ENCODE measurements at places on chromosomes 12 and 14.

- DNase-seq, result no peak
These were observed 35.2 kb upstream of the KITLG start for GRCh38 chr12:88615490-88615889.

DNA sequence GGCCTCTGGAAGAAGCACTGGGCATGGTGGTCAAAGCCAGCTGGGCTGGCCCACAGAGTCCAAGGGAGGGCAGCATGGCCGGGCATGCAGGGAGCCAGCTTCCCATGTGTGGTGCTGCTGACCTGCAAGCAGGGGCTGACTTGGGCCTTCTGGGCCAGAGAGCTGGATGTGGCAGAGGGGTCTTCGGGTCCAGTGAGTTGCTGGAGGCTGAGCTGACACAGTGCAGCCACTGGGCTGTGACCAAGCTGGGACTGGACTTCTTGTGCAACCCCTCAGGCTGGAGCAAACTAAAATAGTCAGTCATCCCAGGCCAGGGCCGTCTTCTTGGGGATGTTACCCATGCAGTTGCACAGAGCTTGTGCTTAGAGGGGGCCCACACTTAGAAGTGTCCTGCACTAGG, 7.3 kb upstream of the RIN3 start:
- DNase-seq, result no peak

DNA sequence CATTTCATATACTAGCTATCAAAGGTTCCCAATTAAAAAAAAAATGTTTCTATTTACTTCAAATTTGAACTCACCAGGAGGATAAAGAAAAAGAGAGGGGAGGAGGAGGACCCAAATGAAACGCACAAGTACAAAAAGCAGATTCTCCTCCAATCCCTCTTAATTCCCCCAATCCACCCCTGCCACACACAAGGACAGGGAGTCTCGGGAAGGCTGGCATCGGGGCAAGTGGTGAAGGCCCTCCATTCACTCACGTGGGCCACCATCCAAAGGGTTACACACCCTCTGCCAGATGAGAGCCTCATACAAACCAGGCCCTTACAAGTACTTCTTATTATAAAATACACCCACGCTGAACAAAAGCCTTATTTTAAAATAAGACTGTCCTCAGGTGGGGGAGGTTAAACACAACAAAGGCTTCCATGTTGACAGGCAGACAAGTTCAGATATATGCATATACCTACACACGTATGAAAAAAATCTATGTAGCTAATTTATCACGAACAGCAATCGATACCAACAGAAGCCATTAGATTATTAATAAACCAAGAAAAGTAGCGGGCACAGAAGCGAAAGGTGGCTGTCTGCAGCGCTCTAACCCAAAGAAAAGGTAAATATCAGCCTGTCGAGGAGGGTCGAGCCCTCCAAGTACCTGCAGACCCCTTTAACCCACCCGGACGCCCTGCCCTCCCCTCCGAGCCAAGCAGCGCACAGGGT, 1.5 kb downstream of the ATP2B1 start:
- peak; percentile 35 for DNase-seq

DNA sequence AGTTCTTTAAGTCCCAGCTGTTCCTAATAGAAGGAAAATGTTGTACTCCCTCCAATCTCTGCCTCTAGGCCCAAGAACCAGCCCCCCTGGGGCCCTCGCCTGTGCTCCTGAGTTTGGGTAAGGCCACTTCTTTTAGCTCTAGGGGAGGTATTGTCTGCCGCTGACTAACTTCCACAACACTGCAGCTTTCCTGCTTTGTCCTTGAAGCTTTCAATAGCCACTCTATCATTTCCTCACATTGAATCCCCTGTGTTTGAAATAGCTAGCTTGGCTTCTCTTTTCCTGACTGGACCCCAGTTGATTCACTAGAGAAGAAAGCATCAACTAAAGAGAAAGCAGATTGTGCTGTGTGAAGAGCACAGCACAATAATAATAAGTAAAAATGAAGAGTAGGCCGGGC, 28.8 kb downstream of the KRT80 start:
- peak; percentile 44 for DNase-seq

GRCh38 chr14:73293782-73294781, 56.8 kb downstream of the PAPLN start:
- no peak for DNase-seq

GRCh38 chr14:21108791-21109190, 7.9 kb downstream of the TMEM253 start:
- no peak for DNase-seq

- DNase-seq, result no peak
These were observed 11.8 kb upstream of the PLEKHG3 start for GRCh38 chr14:64692189-64692985.
